ENCODE measurements at places on chromosomes 4 and X.

DNA sequence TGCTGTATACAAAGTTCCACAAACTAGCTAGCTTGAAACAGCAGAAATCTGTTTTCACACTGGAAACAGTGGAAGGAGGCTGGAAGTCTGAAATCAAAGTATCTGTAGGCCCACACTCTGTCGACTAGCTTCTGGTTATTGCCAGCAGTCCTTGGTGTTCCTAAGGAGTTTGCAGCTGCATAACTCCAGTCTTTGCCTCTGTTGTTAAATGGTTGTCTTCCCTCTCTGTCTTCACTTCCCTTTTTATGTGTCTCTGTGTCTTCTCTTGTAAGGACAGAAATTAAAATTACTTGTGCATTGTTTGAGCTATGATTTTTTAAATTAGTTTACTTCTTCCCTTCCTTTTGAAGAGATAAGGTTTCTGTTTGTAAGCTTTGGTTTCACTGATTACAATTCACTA, 8.2 kb downstream of the MTHFD2L start:
- no peak for DNase-seq

GRCh38 chrX:108022491-108023089, 22.3 kb upstream of the VSIG1 start:
- no peak for DNase-seq

DNA sequence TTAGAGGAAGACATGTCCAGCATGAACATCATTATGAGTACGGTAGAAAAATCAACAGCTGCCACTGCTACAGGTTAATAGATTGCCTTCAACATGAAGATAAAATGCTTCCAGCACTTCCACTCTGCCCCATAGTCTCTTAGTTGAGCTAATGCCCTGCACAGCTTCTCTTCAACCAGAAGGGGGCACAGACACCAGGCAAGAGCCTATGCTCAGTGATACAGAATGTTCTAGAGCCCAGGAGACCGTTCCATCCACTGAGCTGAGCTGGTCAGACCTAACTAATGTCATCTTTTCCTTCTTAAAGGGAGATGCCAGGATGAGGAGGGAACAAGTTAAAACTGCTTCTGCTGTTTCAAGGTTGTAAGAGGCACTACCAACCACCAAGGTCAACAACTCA, 42.2 kb downstream of the SMIM10L2A start:
- DNase-seq: no peak

DNA sequence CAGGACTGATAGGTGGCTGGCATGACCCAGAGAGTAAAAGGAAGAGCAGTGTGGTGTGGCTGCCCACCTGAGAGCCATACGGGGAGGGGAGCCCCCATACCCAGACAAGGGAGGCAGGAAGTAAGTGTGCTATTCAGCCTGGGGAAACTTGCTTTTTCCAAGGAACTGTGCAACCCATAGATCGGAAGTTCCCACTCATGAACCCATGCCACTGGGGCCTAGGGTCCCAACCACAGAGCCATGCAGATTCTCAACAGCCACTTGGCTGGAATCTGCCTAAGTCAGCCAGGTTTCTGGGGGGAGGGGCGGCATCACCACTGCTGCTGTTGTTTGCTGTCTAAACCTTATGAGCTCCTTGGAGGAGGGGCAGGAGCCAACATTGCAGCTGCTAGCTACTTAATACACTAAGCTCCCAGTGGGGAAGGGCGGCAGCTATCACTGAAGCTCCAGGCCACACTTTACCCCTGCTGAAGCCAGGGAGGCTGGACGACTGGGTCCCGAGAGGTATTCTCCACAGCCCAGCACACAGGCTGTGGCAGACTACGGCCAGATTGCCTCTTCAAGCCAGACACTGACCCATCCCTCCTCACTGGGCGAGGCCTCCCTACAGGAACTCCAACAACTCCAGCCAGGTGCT, 410.4 kb downstream of the INPP4B start:
- DNase-seq: no peak

- no peak for DNase-seq
Observed at GRCh38 chrX:34978171-34978570, 35.6 kb downstream of the FAM47B start.

GRCh38 chr4:24060932-24061331, 171.1 kb upstream of the PPARGC1A start:
- no peak for DNase-seq

DNA sequence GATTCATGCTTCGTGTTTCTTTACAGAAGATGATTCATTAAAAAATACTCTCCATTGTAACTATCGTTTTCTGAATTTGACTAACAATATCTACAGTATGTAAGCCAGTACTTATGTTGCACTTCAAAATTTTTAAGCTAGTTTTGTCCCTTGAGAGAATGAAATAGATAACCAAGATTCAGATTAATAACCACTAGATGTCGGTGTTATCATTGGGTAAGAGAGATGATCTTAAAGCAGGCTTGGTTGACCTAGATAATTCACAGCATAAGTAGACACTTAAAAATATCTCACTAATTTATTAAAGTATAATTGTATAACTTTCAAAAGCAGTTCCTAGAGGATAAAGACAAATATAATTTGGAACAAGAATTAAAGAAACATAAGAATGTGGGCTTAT, 430.9 kb downstream of the C4orf33 start:
- DNase-seq: no peak

GRCh38 chrX:106341823-106342222, 173.7 kb downstream of the PWWP3B start:
- no peak for DNase-seq

- DNase-seq: no peak
Observed at GRCh38 chrX:925094-925493, 287.4 kb downstream of the CRLF2 start.

- no peak for DNase-seq
Observed at GRCh38 chrX:119654112-119654531, 38.8 kb downstream of the SEPTIN6 start.

GRCh38 chr4:95186666-95187065, 362.1 kb downstream of the UNC5C start:
- DNase-seq: no peak

DNA sequence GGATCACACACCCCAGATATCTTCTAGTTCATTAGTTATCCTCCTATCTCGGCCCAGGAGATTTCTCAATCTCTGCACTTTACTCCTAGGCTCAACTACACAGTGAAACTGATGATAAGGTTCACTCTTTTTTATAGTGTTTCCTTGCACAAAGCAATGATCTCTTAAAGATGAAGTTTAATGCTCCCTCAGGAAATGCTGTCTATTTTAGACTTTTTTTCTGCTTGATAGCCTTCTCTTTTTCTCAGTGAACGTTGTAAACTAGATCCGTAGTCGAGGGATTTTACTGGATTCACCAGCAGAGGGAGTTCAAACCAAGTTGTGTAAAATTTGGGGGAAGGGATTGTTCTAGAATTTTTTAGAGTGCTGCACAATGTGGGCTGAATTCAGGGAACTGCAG, 269.6 kb downstream of the GBA3 start:
- no peak for DNase-seq

- DNase-seq: no peak
Observed at GRCh38 chr4:139957065-139957464, 196.9 kb downstream of the MAML3 start.

DNA sequence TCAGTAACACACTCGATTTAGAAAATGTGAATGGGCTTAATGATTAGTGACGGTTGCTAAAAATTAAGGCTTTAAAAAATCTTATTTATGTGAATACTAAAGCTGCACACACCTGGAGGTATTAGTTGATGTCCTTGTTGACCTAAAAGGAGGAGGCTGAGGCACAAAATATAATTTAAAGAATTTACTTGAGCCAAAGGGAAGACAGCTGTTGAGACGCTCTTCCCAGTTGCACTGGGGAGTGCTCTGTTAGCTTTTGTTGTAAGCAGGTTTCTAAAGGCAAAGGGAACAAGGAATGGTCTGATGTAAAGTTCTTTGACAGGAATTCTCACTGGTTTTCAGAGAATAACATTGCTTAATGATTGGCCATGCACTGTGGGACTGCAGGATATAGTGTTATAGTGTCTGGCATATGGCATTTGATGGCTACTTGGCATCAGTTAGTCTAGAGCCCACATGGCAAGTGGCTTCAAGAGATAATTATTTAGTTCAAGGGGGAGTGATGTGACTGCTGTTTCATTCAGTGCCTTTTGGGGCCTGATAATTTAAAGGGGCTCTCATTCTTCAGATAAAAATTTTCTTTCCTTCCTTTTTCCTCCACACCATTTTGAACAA, 30.8 kb upstream of the PGM2 start:
- DNase-seq: no peak

DNA sequence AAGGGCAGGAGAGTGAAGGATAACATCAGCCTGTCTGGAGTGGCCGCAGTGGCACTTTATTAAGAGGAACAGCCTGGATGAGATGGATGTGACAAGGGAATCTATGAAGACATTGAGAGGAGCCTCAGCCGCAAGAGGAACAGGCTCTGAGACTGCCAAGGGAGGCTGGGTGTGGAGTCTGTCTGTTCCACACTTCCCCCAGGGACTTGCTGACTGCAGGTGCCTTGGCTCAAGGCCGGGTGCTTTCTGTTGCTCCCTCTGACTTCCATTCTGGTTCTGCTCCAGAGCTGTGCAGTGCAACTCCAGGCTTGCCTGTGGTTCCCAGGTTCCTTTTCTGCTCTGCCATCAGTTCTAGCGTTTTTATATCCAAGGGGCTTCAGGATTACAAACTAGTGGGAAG, 54.6 kb downstream of the FRMPD3 start:
- DNase-seq: no peak

GRCh38 chrX:100609591-100609990, 24.9 kb downstream of the TNMD start:
- DNase-seq: no peak

DNA sequence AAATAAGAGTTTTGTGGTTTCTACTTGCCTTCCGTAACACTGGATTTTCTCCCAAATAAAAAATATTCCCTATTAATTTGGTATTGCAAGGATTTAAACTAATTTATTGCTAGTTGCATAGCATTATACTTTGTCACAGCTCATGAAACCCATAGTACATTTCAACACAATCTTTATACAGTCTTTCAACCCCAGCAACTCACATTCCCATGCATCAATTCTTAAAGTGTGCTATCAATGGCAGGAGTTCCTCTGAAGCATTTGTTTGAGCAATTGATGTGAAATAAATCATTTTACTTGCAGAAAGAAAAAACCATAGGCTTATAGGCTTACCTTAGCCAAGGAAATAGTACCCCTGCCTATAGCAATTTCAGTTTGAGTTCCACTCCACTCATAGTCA, 251.9 kb downstream of the PAPSS1 start:
- no peak for DNase-seq

DNA sequence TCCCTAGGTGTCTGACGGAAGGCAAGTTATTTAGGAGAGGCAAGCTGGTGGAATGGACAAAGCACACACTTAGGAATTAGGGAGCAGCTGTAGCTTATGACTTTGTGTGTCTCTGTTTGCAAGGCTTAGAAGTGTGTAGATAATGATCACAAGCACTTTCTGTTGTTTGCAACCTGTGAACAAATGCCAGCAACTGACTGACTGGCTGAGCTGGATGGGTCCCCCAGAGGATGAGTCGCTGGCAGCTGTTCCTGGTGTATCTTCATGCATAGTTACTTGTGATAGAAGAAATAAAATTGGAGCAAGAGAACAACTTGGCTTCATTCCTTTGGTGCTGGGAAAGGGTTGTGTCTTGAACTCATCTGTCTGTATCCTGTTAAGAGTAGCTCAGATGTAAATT, 64.2 kb upstream of the BEND4 start:
- DNase-seq: no peak

DNA sequence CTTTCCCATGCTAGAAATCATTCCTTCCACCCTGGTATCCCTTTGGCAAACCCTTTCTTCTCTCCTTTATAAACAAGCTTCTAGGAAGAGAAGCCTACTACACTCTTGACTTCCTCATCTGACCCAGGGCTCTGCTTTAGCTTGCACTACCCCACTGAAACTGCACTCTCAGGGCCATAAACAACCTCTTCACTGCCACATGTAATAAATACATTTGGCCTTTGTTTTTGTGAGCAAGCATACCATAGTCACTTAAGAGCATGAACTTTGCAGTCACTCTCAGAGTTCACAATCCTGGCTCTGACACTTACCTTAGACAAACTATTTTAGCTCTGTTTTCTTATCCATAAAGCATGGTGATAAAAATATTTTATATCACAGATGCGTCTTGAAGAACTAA, 50.7 kb upstream of the USP38 start:
- DNase-seq: no peak

DNA sequence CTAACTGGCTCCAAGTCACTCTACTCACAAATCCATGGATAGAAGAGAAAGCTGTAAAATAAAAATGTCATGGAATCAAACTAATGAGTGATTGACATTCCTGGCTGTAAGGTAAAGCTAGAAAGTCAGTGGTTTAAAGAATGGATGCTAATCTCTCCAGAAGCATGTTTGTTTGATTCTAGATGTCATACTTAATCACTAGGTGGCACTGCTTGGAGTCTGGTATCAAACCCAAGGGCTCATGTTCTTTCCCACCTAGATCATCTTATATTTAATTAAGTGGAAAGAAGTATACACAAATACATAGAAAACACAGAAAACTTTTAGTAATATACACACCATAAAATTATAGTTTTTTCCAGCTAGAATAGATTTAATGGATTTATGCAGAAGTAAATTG, 2666.6 kb downstream of the PCDH7 start:
- DNase-seq: no peak

- no peak for DNase-seq
Observed at GRCh38 chrX:8201896-8202331, 30.8 kb upstream of the VCX2 start.

DNA sequence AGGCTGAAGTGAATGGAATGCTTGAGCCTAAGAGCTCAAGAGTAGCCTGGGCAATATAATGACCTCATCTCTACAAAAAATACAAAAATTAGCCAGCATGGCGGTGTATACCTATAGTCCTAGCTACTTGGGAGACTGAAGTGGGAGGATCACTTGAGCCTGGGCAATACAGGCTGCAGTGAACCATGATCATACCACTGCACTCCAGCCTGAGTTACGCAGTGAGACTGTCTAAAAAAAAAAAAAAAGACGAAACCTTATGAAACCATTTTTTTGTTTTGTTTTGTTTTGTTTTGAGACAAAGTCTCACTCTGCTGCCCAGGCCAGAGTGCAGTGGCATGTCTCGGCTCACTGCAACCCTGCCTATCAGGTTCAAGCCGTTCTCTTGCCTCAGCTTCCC, 36.9 kb downstream of the TLR10 start:
- DNase-seq: no peak

GRCh38 chr4:122309988-122310626, 68.7 kb upstream of the ADAD1 start:
- no peak for DNase-seq

DNA sequence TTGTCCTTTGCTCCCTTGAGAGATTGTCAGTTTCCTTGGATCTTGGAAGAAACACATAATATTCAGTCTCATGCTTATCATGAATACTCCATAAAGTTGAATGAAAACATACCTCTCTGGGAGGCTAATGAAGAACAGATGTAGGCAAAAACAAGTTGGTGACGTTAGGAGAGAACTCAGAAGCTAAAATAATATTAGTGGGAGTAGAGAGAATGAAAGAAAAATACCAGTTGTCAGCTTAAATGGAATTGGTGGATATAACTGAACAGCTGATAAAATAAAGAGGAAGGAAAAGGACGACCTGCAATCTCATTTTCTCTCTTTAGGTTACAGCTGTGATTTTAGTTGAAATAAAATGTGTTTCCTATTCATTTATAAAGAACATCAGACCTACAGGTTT, 124.8 kb downstream of the SNCA start:
- DNase-seq: no peak
